ENCODE measurements at places on chromosomes 1 and 21. TPM values are rescaled to one million over a fixed set of nuclear protein-coding genes. Genes with fewer than 3 reads are reported as not detected.

DNA sequence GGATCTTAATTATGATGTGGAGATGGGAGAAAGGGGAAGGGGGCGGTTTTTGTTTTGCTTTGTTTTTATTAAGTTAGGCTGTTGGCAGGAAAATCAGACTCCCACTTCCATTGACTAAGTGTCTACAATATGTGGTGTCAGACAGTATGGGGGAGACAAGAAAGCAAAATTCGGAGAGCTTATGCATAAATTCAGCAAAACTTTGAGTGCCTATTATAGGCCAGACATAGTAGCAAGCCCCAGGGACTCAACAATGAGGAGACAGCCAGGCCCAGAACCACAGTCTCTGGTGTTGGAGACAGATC is 835 bp upstream of the TSPAN2 start:
- peak; percentile 6 for ATAC-seq

GRCh38 chr1:166273618-166274017 is 106.8 kb upstream of the FAM78B start:
- no peak for ATAC-seq

DNA sequence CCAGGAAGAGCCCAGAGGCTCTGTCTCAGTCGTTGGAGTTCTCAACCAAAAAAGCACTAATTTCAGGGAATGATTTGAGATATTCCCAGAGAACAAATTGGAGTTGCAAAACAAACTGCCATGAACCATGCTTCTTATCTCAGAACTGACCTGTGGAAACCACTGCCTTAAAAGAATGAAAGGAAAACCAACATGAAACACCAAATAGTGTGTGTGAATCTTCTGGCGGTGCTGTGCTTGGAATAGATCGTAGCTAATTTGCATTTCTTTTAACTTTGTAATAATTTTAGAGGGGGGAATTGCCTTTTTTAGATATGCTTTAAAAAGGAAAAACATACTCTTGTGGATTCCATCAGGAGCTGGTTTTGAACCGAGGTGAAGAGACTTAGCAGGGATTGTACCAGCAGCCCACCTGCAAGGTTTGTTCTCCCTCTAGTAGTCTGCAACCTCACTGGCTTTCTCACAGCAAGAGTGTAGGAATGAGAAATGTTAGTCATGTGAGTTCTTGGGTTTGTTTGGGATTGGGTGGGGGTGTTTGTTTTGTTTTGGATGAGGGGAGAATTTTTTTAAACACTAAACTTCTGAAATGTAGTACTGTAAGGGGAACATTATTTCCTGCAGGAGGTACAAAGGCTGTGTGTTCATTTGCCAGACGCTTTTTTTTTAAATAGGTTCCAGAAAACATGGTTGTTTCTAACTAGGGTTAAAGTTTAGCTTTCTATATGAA is 45.7 kb upstream of the ANGPTL1 start:
- ATAC-seq = no peak

Gene ZBTB8A
- 8.4 TPM for total RNA-seq

DNA sequence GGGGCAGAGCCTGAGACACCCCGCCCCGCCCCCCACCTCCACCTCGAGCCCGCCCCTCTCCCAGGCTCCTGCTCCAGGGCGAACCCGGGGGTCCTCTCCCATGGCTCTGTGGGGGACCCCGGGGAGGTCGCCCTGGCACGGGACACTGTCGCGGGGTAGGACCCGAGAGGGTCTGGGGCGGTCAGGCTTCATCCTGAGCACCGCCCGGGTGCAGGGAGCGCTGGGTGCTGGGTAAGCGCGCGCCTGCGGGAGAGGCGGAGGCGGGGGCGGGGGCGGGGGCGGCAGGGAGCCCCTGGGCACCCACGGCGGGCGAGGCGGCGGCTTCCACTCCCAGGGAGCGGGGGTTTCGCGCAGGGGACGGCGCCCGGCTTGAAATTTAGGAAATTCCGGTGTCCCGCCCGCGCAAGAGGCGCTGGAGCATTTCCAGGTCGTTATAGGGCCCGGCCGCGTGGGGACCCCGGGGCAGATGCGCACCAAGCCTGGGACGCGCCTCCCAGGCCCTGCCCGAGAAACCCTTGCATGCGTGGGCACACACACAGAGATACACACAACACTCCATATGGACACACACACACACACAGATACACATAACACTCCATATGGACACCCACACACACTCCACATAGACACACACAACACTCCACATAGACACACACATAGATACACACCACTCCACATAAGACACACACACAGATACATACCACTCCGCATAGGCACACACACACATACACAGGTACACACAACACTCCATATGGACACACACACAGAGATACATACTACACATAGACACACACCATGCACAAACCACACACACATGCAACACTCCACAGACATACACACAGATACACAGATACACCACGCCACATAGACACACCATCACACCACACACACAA is 48.7 kb upstream of the SLC19A1 start:
- peak; percentile 34 for ATAC-seq

- ATAC-seq = no peak
Measured at GRCh38 chr21:32496568-32496967, 84.1 kb downstream of the EVA1C start.

Gene DSCAM
- total RNA-seq = not detected

GRCh38 chr1:205667909-205668643 is 12.2 kb downstream of the SLC45A3 start:
- no peak for ATAC-seq

DNA sequence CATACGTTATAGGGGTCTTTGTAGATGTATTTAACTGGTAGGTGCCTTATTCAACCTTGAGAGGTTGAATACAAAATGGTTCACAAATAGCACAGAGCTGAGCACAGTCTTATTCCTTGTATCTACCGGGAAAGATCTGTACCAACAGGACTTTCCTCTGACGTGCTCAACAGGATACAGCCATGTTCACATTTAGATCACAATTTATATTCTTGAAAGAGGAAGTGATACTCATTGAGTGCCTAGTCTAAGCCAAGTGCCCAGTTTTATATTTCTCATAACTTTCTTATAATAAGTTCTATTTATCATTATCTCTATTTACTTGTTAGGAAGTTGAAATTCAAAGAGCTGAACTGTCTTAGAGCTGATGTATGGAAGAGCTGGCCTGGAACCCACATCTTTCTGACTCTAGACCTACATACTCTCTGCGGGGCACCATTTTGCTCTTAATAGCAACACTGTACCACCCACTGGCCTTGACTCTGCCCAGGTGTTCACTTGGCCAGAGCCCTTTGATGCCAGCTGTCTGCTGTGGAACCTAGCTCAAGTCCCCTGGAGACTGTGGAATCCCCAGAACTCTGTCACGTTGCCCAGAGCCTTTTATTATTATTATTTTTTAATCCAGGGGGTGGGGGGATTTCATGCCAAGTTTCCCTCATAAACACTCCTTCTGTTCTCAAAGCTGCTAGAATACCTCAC is 156.2 kb downstream of the TPR start:
- no peak for ATAC-seq

DNA sequence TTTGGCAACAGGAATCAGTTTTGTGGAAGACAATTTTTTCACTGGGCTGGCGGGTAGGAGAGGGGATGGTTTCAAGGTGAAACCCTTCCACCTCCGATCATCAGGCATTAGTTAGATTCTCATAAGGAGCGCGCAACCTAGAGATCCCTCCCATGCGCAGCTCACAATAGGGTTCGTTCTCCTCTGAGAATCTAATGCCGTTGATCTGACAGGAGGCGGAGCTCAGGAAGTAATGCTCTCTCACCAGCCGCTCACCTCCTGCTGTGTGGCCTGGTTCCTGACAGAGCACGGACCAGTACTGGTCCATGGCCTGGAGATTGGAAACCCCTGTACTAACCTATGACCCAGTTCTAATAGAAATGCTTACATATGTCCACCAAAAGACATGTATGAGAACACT is 96.6 kb upstream of the KIAA1614 start:
- ATAC-seq = no peak

GRCh38 chr1:21620011-21620410 is 49.1 kb downstream of the RAP1GAP start:
- no peak for ATAC-seq

Gene FAM43B
- 1.3 TPM for total RNA-seq

DNA sequence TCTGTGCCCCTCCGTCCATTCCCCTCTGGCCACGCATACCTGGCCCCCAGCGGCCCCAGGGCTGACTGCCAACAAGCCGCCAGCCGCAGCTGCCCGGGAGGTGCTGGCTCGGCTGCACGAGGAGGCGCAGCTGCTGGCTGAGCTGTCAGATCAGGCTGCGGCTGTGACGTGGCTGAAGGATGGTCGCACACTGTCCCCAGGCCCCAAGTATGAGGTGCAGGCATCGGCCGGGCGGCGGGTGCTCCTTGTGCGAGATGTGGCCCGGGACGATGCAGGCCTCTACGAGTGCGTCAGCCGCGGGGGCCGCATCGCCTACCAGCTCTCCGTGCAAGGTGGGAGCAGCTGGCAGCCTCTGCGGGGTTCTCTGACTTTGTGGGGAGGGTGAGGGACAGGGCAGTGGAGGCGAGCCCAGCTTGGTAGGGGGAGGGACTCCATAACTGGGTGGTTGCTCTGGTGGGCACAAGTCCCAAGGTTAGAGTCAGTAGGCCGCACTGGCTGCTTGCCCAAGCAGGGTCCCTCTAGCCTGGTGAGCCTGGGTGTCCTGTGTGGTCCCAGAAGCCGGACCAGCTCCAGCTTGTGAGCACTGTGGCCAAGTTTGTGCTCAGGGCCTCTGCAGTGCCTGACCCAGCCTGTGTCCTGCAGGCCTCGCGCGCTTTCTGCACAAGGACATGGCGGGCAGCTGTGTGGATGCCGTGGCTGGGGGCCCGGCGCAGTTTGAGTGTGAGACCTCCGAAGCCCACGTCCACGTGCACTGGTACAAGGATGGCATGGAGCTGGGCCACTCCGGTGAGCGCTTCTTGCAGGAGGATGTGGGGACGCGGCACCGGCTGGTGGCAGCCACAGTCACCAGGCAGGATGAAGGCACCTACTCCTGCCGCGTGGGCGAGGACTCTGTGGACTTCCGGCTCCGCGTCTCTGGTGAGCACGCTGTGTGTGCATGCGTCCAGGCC is 8.8 kb downstream of the OBSCN start:
- ATAC-seq = no peak

DNA sequence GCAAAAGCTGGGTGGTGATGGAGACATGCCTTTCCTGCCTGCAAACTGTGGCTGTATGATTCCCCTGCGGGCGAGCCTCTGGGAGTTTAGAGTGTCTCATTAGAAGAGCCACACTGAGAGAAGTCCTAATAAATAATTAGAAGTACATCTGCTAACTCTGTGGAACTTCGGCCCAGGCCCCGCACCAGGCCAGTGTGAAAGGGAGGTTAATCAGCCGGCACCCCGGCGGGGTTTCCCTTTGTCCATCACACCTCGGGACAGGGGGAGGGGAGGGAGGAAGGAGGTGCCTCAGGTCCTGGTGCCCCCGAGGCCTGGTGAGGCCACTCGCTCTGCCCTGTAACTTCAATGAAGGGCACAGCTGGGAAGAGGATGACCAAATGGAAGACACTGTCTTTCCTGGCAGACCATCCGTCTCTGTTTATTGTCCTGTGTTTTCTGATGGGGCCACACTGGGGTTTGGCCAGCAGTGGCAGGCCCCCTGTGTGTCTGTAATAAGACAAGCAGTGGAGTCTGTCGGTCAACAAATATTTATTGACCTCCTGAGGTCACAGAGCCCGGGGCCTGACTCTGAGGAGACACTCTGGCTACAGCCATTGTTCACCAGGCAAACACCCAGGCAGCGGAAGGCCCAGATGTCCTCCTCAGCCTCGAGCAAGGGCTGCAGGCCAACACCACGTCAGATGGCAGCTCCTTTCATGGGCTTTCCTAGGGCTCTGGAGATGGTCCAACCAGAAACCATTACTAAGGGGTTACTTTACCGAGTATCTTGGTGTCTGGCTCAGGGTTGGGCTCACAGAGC is 267.5 kb upstream of the RAB4A start:
- peak; percentile 76 for ATAC-seq

DNA sequence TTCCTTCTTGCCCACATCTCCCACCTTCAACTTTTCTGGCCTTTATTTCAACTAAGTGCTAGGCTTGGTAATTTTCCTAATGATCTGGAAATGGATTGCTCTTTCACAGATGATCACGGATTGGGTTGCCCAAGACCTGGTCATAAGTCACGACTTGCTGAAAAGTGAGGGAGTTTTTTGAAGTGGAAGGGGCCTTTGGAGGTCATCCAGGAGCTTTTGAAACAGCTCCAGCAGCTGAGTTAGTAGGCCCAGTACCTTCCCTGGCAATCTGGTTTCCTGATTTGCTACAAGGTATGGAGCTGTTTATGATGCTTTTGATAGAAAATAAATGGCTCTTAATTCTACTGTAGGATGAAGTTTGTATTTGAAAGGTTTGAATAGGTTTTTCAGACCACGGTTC is 20.4 kb downstream of the GREM2 start:
- ATAC-seq = no peak

Gene KIAA0040
- 43.2 TPM for total RNA-seq

- ATAC-seq = no peak
Measured at GRCh38 chr1:247212012-247212411, 40.2 kb upstream of the ZNF124 start.

GRCh38 chr1:110533230-110533629 is 14.3 kb upstream of the KCNA10 start:
- no peak for ATAC-seq

Gene ZSWIM5
- 6.8 TPM for total RNA-seq

- ATAC-seq = no peak
Measured at GRCh38 chr21:35384375-35384774, 335.3 kb upstream of the RUNX1 start.

DNA sequence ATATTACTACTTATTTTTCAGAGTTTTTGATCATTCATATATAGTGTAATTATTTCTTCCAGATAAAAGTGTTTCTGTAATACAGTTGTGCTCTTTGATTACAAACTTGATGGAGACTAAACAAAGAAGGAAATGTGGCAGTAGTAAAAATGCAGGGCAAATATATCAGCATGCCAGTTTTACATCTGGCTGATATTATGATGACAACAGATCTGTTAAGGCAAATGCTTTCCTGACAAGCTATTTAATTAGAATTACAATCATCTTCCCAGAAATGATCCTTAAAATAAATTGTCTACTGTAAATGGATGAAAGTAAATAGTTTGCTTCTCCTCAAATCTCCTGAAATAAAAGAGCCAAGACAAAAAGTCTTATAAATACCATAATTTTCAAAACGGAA is 1659.8 kb downstream of the BRINP3 start:
- ATAC-seq = no peak

Gene MNDA
- total RNA-seq = not detected

Gene C1orf53
- total RNA-seq = not detected

- no peak for ATAC-seq
Measured at GRCh38 chr1:216076751-216077150, 346.5 kb downstream of the USH2A start.

Gene IL24
- total RNA-seq = not detected

DNA sequence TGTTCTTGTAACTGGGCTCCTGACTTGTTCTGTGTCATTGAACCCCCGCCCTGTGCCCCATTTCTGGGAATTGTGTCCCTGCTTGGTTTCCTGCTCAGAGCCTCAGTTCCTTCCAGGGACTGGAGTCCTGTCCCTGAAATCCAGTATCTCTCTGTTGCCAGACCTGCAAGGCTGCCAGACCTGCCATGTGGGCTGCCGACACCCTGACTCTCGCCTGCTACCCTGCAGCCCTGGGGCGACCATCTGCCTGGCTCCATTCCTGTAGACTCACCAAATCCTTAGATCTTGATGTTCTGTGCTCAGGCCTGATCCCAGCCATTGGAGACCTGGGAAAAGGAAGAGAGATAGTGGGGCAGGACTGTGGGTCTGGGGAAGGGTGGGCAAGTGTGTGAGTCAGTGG is 383.3 kb upstream of the PROX1 start:
- ATAC-seq = no peak

GRCh38 chr21:43364851-43365424 is 62.0 kb downstream of the SIK1 start:
- ATAC-seq = no peak

GRCh38 chr1:108961752-108962486 is 1.4 kb downstream of the CLCC1 start:
- ATAC-seq = no peak

Gene OR2T29
- not detected for total RNA-seq

Gene WNT3A
- not detected for total RNA-seq
